ENCODE measurements at places on chromosomes 11 and 22.
A peak's percentile ranks its signal among the peaks of the same experiment; 100 is the strongest.

DNA sequence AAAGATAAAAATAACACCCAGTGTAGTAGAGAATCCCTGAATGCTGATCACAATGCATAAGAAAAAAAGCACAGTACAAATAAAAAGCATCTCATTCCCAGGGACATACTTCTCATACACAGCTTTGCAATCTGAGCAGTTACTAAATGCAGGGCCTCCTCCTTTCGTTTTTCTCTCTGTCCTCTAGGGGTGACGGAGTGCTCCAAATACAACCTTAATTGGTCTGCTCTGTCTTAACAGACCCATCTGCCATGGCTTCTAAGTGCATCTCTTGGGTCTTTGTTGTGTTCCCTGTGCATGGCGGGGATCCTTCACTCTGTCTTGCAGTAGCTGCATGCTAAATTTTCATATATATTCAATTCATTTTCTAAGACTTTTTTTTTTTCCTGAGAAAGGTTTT, 1114.2 kb upstream of the RAG2 start:
- no peaks in the 10 kb centered on the region for H3K36me3 ChIP-seq
- H3K27me3 ChIP-seq, result no peaks in the 10 kb centered on the region
- no peak overlapping the region for H3K4me3 ChIP-seq
- DNase-seq, result no peak

DNA sequence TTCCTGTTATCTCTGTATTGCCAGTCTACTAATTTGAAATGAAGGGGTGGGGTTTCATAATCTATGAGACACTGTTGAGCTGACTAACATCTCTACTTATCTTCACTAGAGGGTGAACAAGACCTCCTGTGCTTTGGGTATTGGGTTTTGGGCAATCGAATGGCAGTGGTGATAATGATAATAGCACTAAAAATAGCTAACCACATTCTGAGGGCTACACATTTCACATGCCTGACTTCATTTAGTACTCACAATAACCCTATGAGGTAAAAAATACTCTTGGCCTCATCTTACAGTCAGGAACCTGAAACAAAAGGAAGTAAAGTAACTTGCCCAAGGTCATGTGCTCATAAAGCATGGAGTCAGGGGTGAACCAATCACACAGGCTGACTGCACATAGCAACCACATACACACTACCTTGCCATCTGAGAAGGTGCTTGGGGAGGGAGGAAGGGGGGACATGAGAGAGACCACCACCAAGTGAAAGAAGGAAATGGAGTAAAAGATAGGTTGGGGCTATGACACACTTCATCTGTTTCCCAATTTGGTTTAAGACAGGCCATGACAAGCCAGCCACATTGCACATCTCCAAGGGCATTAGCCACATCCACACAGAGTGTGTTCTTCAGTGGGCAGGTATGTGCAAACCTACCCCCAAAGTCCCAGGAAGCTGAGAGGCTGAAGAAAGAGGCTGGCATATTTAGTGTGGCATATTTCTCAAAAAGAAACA, 387.6 kb upstream of the DDI1 start:
- H3K36me3 ChIP-seq, result no peaks in the 10 kb centered on the region
- H3K27me3 ChIP-seq, result no peaks in the 10 kb centered on the region
- H3K4me1 ChIP-seq, result no peaks in the 10 kb centered on the region
- H3K4me3 ChIP-seq, result no peak overlapping the region

GRCh38 chr11:75394085-75394840, 5.1 kb upstream of the RPS3 start:
- no peak overlapping the region for H3K27ac ChIP-seq
- H3K36me3 ChIP-seq, result no peaks in the 10 kb centered on the region
- no peaks in the 10 kb centered on the region for H3K27me3 ChIP-seq
- no peaks in the 10 kb centered on the region for H3K4me1 ChIP-seq
- H3K4me3 ChIP-seq, result no peak overlapping the region
- no peak for DNase-seq

DNA sequence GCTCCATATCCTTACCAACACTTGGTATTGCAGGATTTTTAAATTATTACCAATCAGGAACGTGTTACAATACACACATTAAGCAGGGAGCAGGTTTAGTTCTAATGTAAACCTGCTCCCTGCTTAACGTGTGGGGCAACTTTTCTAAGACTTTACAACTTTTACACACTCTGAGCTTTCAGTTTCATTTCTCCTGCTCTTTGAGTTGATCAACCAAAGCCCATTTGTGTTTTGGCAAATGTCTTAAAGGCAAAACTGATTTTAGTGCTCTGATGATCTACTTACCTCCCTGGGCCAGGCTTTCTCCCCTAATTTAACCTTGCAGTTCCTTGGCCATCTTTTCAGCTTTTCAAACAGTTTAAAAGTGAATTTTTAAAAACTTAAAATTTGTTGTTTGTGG, 70.9 kb downstream of the ZBTB44 start:
- no peak overlapping the region for H3K27ac ChIP-seq
- no peaks in the 10 kb centered on the region for H3K4me1 ChIP-seq
- DNase-seq, result no peak

DNA sequence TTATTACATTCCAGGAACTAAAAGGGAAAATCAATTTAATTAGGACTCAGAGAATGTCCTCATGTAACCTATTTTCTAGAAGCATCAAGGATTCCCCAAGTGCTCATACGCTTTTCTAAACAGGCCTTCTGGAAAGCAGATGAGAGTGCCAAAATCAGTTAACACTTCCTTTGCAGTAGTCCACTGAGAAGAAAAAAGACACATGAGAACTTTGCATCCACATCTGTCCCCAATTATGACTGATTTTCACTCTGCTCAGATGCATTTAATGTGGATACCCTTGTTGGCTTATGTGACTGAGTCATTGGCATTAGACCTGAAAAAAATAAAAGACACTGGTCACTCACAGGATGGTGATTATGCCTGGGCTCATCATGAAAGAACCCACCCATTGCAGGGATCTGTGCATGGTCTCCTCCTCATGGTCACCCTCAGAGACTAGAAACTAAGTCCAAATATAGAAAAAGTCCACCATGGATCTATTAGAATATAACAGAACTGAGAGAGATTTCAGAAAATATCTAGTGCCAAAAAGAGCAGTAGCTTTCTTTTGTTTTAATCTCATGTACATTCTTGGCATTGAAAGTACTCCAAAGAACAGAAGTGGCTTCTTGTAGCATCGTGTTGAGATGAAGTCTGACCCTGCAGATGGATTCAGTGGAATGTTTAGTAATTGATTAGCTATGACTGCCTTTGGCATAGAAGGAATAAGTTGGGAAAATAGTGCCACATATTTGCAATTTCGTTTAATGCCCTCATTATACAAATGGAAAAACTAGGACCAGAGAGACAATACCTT, 48.8 kb upstream of the FIBIN start:
- H3K4me1 ChIP-seq, result no peaks in the 10 kb centered on the region
- H3K36me3 ChIP-seq, result no peaks in the 10 kb centered on the region
- no peak for DNase-seq
- H3K4me3 ChIP-seq, result no peak overlapping the region

DNA sequence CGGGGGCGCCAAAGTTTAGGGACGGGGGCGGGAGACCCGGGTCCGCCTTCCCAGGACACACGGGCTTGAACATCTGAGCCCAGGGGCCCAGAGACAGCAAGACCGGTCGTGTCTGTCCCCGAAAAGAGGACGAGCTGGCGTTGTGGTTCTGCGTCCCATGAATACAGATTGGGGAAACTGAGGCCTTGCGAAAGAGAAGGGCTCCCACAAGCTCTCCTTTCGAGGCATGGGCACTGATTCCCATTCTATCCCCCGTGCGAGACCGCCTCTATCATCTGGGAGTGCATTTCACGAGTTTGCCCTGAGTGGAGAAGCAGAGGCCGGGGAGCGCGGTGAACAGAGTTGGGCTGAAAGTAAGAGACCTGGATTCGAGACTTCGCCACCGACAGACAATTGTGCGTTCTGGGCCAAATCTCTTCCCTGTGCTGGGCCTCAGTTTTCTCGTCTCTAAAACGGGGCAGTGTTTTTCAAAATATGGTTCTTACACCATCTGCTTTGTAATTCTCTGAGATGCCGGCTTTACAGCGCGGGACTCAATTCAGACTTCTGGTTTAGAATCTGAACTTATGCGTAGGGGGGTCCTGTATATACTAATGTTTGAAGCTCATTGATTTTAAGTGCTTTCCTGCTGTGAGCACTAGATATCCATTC, 471 bp downstream of the RNF185 start:
- no peak for DNase-seq
- peak overlapping the region; percentile 76 for H3K4me3 ChIP-seq
- H3K4me1 ChIP-seq, result peaks cover 10% of the 10 kb centered on the region
- H3K27ac ChIP-seq, result peak overlapping the region; percentile 75

DNA sequence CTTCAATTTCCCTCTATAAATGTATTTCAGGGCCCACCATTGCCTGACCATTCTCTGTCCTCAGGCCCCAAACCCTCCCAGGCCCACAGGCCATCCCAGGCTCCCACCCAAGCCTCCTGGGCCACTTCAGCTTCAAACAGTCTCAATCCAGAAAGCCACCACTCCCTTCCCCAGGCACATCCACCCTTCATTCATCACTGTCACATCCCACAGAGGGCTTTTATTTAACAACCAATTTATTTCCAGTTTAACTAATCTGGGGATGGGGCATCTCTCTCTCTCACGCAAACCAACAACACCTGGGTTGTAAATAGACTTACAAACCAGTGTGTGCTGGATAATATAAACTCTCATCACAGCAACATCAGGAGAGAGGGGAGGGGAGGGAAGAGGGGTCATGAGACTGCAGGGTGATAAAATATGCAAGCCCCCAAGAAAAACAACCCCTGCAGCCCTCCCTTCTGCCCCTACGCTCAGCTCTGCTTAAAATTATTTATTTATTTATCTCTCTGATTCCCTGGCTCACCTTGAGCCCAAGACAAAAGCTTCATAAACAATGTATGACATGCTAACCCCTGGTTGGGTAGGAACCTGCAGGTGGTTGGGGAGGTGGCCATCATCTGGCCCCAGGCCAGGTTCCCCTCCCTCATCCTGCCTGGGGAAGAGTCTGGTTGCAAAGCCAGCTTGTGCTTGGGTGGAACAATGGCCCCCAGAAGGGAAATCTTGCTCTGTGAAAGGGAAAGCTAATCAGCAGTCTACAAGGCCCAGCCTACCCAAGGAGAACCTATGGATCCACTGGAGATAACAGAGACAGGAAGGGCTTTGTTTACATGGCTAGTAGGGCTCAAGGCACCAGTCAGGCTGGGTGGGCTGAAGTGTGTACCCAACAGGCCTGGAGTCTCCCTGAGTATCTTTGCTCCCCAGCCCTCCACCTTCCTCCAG, 359.2 kb downstream of the BUD13 start:
- DNase-seq, result no peak
- no peak overlapping the region for H3K4me3 ChIP-seq
- no peaks in the 10 kb centered on the region for H3K27me3 ChIP-seq
- H3K36me3 ChIP-seq, result no peaks in the 10 kb centered on the region
- no peak overlapping the region for H3K27ac ChIP-seq

GRCh38 chr22:46806794-46807193, 44.3 kb downstream of the TBC1D22A start:
- DNase-seq, result no peak
- no peaks in the 10 kb centered on the region for H3K27me3 ChIP-seq
- H3K27ac ChIP-seq, result no peak overlapping the region
- peaks cover 6% of the 10 kb centered on the region for H3K36me3 ChIP-seq
- peaks cover 15% of the 10 kb centered on the region for H3K4me1 ChIP-seq
- no peak overlapping the region for H3K4me3 ChIP-seq

DNA sequence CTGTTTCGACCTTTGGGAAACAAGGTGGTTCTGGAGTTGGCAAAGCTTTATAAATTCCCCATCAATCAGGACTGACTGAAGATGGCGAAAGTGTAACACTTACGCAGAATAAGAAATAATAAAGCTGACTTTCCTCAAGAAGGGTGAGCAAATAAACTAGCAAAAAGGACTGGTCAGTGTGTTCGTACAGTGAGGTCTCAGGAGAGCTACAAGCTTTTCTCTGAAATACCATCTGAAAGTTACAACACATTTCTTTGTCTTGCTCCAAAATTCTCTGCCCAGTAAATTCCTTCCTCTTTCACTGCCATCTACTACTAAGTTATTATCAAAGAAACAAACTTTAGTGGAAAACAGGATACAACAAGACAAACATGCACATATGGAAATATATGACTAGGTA, 13.4 kb downstream of the PITPNB start:
- H3K27me3 ChIP-seq, result no peaks in the 10 kb centered on the region
- peaks cover 6% of the 10 kb centered on the region for H3K4me1 ChIP-seq
- H3K27ac ChIP-seq, result no peak overlapping the region
- no peak for DNase-seq
- H3K36me3 ChIP-seq, result peaks cover 33% of the 10 kb centered on the region

- H3K27ac ChIP-seq, result peak overlapping the region; percentile 19
- no peaks in the 10 kb centered on the region for H3K36me3 ChIP-seq
- no peak for DNase-seq
- H3K4me3 ChIP-seq, result no peak overlapping the region
- peaks cover 45% of the 10 kb centered on the region for H3K4me1 ChIP-seq
These were observed 90.9 kb downstream of the MICAL2 start for GRCh38 chr11:12200991-12201985.

- no peaks in the 10 kb centered on the region for H3K27me3 ChIP-seq
- no peak overlapping the region for H3K4me3 ChIP-seq
- H3K27ac ChIP-seq, result no peak overlapping the region
These were observed 860.7 kb upstream of the CCDC90B start for GRCh38 chr11:84146826-84147225.

- H3K27me3 ChIP-seq, result no peaks in the 10 kb centered on the region
- H3K27ac ChIP-seq, result no peak overlapping the region
- no peaks in the 10 kb centered on the region for H3K4me1 ChIP-seq
- H3K4me3 ChIP-seq, result no peak overlapping the region
- DNase-seq, result no peak
These were observed 26.8 kb downstream of the RPL3 start for GRCh38 chr22:39292561-39293074.

DNA sequence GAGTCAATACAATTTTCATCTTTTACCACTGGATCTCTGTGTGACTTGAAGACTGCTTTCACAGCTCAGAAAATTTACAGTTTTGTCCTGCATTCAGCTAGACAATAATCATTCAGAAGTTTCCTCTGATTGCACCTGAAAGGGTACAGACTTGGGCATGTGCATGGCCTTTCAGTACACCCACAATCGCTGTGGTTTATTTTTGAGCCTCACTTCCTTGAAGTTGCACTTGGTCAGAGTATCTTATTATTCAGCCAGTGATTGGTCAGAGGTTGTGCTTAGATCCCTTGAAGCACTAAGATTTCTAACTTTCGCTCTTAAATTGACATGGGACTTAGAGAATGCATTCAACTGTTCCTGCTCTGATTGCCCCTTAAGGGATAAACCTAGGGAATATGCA, 508.2 kb downstream of the FAM181B start:
- no peak for DNase-seq
- H3K27me3 ChIP-seq, result no peaks in the 10 kb centered on the region
- no peak overlapping the region for H3K27ac ChIP-seq
- H3K36me3 ChIP-seq, result no peaks in the 10 kb centered on the region
- H3K4me1 ChIP-seq, result no peaks in the 10 kb centered on the region

Data from effector memory CD4-positive, alpha-beta T cell (primary cell).